ENCODE measurements at places on chromosomes 5 and 9. TPM values are rescaled to one million over a fixed set of nuclear protein-coding genes. Genes with fewer than 3 reads are reported as not detected.
A peak's percentile ranks its signal among the peaks of the same experiment; 100 is the strongest.

DNA sequence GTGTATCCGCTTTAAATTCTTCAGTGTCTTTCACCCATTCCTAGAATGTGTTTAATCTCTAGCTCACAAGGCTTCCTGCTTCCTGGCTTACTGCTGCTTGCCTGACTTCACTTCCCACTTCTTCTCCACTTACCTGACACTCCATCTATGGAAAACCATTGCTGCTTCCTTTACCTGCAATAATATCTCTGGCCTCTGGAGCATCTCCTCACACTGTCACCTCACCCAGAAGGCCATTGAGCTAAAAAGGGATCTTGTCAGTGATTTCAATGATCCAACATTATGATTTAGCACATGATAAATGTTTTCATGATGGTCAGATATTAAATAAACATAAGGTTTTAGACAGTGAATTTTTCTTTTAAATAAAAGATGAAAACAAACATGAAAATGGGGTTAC, 281.1 kb downstream of the MRPS30 start:
- no peak for DNase-seq

BARHL1 gene
- polyA plus RNA-seq, result not detected

SELENOP gene
- 527 TPM for polyA plus RNA-seq

- DNase-seq, result no peak
These were observed at the start of gene BRINP1 for GRCh38 chr9:119368681-119369581. Gene BRINP1 (minus strand): TSS chr9:119369435. CDS start chr9:119313355, 56,080 bp downstream.

TMEFF1 gene
- 4.2 TPM for polyA plus RNA-seq

DNA sequence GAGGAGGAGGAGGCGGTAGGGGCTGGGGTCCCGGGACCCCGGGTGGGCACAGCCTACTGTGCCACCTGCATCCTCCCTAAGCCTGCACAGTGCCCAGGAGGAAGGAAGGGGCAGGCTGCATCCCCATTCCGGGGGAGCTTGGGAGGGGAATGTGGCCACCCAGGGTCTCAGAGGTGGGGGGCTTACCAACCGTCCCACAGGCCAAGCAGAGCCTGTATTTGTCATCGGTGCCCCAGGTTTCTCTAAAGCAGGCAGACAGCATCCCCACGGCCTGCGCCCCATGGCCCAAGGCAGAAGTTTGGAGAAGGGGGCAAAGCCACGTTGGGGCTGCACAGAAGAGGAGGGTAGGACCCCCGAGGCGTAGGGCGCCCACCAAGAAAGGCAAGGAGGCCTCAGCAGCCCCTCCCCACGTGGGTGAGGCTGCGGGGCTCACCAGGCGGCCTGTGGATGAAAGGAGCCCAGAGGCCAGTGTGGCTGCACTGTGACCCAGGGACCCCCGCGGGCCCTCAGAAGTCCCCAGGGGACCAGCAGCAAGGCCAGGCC, 507 bp upstream of the GPSM1 start:
- DNase-seq, result no peak

DNA sequence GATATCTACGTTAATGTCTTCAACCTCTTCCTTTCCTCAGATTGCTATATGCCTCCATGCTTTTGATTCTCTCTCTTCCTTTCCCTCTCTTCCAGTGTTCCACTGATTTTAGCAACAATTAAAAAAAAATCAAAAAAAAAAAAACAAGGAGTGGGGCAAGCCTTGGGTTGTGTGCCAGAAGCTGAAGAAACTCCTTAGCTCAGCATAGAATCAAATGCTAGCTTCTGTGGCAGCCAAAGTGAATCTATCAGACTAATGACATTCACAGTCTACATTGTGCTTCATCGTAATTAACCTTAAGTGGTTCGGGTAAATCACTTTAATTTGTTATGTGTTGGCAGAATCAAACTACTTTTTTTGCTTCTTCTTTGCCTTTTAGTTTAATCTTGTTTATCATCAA, 237.3 kb downstream of the TMEM167A start:
- no peak for DNase-seq

DNA sequence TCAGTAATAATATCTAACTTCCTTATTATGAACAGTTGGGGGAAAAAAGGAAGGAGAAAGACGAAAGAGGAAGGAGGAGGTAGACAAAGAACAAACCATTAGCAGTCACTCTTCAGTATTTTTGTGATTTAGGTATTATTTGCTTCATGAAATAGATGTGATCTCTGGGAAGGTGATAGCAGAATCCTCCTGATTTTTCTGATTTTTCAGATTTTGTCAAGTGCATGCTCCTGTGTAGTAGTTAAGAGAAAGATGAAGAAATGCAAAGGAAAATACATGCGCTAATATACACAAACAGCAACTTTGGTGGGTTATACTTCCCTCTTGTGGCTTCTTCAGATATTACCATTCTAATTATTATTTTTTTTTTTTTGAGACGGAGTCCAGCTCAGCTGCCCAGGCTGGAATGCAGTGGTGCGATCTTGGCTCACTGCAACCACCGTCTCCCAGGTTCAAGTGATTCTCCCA, 31.6 kb downstream of the LMNB1 start:
- DNase-seq, result no peak

DNA sequence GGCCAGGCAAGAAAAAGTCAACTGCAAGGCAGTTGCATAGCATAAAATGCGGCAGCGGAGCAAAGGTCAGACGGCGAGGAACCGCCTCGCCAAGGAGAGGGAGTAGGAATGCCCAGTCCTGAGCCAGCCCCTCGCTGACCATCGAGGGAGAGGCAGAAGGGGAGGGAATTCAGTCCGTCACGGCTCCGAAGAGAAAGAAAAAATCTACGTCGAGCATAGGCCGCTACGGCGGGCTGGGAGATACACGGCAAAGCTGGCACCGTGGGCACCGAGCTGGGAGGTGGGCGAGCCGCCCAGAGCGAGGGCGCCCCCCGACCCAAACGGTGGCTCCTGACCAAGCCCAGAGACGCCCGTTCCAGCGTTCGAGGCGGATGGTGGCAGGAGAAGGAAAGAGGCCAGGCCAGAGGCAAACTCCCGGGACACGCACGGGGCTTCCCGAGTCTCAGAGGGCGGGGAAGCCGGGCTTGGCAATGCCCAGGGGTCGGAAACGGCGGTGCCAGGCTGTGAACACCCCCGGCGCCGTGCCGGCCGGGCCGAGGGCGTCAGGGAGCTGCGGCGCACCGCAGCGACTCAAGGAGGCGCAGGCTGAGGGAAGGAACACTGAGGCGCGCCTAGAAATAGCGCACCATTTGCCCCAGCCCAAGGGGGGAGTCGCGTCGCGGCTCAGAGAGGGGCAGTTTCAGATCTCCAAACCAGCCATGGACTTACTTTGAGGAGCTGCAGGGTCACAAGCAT, 518 bp downstream of the SPRY4 start:
- DNase-seq, result no peak

HACD4 gene
- polyA plus RNA-seq, result 2.8 TPM

DNA sequence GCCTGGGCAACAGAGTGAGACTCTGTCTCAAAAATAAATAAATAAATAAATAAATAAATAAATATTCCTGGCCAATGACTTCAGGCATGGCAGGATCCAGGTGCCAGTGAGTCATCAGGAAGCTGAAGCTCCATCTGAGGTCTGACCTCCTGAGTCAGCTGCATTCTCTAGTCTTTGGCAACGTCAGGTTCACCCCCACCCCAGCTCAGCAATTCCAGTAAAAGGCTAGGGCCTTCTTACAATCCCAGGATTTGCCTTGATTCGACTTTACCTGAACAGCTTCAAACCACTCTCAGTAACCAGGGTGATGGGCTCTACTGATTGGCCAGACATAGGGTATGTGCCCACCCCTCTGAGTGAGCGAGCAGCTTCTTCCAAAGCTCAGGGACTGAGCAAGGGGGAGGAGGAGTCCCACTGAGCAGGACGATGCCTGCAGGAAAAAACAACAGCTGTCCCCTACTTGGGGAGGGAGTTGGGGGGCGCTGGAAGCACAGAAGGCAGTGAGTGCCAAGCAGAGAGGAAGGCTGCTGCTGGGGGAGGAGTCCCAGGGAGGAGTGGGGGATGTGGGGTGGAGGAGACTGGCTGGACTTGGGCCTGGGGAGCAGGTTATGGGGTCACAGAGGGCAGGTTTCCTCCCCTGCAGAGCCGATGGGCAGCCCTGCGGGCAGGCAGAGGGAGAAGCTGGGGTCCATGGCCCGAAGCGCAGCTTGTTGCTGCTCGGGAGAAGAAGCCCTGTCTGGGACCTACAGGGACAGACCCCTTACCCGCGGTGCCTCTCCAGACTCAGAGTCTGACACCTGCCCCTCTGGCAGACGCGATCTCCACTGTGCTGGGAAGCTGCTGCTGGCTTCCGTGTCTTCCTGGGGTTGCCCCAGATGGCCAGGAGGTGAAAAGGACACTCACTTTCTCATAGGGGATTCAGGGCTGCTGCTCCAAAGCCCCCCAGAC, 25.9 kb upstream of the UNC5A start:
- no peak for DNase-seq

DNA sequence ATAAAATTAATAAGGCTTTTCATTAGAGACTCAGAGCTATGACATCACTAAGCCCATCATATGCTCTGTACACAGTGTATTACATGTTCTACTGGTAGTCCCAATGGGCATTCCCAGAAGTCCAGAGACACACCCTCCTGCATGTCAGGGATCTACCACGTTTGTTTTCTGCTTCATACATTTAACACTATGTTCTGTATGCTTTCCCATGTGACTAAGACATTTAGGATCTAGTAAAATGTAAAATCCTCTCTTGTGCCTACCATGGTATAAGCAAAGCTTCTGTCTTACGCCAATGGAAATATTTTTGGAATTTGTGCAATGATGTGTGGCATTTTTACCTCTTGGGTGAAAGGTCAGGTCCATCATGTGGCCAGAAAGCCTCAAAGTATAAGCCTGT, 192.4 kb downstream of the ADAMTSL1 start:
- no peak for DNase-seq

GRCh38 chr9:91775011-91775707, 174.9 kb downstream of the ROR2 start:
- DNase-seq, result peak; percentile 50

GRCh38 chr9:106655966-106656365, 207.0 kb upstream of the ZNF462 start:
- no peak for DNase-seq

DNA sequence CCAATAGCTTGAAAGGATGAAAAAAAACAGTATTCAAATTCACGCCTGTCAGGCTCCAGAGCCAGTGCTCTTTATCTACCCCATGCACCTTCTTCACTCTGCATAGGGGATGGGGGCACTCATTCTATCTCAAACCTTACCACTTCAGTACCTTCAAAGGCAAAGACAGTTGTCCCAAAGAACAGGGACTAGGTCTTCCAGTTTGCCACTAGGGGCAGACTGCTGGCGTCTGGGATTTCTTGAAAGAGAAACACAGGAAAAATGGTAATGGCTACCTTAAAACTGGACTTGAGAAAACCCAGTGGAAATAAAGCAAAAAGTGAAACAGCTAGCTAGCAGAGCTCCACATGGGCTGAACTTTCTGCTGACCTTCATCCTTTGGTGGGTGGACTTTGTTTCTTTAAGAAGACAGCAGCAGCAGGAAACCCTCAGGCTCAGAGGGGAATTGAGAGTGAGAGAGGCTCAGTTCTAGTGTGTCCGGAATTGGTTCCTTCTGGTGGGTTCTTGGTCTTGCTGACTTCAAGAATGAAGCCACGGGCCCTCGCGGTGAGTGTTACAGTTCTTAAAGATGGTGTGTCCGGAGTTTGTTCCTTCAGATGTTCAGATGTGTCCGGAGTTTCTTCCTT, 41.0 kb upstream of the SLC36A1 start:
- DNase-seq, result no peak

GRCh38 chr9:113359385-113359784, 10.0 kb downstream of the BSPRY start:
- DNase-seq, result no peak

- DNase-seq, result no peak
These were observed 379.4 kb downstream of the SEMA5A start for GRCh38 chr5:9166202-9167112.

SPATA31C1 gene
- 0.33 TPM for polyA plus RNA-seq

ADGRD2 gene
- 0.16 TPM for polyA plus RNA-seq

- DNase-seq, result peak; percentile 33
These were observed 38.5 kb downstream of the FAXDC2 start for GRCh38 chr5:154811653-154812465.

DNA sequence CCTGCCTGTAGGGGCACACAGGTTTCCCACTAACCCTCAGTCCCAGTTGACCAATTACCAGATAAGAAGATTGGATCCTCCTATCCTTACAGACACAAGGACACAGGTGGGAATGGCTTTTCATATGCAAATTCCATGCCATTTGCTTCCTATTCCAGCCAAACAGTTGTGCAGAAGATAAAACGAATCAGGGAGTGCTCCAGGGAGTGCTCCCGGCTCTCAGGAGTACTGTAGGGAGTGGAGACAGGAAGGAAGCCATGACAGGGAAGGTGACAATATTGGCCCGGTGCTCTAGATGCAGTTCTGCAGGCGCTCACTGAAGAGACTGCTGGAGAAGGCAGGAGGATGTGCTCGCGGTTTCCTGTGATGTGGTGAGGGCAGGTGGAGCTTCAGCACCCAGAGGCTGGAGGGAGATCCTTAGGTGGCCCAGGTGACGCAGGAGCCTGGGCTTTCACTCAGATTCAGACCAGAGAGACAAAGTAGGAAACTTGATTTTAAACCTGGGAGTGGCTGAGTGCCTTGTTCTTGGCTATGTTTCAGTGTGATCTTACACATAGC, 260.0 kb downstream of the AUH start:
- DNase-seq, result no peak

Measured in right renal pelvis (tissue), 4 donors.